M059J (cell line): ENCODE measurements at places on chromosomes 2 and 18. TPM values are rescaled to one million over a fixed set of nuclear protein-coding genes. Genes with fewer than 3 reads are reported as not detected.
A peak's percentile ranks its signal among the peaks of the same experiment; 100 is the strongest.

ORMDL1 gene
- 76.3 and 81.1 TPM in 2 replicates for total RNA-seq

DNA sequence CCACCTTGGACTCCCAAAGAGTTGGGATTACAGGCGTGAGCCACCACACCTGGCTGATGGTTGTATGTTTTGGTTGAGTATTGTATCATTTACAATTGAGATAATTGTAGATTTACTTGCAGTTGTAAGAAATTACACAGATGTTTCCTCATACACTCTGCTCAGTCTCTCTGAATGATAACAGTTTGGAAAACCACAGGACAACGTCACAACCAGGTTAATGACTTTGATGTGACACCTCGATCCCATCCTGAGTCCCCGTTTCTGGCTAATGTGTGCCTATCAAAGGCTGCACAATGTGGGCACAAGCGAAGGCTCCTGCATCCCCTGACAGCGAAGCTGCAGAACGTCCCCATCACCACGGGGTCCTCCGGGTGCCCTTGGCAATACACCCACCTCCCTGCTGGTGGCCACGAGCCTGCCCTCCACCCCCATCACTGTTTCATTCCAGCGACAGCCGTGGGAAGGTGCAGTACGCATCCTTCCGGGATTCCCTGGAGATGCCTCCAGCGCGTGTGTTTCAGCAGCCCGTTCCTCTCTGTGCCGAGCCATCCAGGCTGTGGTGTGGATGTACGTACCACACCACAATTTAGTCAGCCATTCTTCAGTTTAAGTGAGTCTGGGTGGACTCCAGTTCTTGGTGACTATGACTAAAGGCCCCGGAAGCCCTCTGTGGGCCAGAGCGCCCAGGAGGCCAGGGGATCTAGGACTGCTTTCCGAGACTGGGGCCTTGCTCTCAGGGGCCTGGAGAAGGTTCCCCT, 4.3 kb upstream of the PDCD1 start:
- no peak for DNase-seq

DNA sequence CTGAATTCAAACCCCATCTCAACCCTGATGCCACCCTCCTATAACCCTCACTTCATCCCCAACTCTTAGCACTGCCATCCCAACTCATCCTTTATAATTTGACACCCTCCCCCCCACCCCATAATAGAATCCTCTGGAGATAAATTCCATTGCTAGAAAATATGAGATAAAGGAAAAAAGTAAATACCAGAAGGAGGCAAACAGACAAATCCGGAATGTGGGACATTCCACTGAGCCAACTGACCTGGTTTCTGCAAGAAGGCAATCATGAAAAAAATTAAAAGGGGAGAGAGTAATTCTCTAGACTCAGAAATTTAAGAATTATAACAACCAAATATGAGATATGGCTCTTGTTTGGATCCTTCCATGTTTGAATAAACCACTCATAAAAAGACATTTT, 132.4 kb downstream of the CYP26B1 start:
- DNase-seq, result no peak

- no peak for DNase-seq
These were observed 1.2 kb upstream of the SDC1 start for GRCh38 chr2:20226152-20226545.

KRTCAP3 gene
- total RNA-seq, result not detected in 2 replicates

DNA sequence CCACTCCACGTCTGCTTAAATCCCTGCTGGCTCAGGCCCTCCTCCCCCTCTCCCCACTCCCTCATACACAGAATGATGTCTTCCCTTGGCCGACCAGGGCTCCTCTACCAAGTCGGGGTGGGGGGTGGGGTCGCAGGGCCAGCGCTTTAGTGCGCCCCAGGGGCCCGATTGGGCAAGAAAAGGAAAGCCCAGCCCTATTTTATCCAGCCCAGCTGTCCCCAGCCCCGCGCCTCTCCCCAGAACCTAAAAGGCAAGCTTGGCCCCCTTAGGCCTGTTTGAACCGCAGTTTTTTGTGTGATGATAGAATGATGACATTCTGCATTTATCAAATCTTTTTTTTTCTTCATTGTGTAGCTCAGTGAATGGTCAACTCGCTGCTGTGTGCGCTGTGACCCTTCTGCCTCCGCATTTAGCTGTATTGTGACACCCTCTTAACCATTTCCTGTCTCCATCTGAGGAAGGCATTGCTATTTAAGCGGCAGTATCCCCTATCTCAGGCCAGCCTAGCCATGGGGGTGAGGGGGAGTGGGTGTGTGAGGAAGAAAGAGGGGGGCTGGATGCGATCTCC, 231.4 kb downstream of the HAUS1 start:
- DNase-seq, result no peak

DNA sequence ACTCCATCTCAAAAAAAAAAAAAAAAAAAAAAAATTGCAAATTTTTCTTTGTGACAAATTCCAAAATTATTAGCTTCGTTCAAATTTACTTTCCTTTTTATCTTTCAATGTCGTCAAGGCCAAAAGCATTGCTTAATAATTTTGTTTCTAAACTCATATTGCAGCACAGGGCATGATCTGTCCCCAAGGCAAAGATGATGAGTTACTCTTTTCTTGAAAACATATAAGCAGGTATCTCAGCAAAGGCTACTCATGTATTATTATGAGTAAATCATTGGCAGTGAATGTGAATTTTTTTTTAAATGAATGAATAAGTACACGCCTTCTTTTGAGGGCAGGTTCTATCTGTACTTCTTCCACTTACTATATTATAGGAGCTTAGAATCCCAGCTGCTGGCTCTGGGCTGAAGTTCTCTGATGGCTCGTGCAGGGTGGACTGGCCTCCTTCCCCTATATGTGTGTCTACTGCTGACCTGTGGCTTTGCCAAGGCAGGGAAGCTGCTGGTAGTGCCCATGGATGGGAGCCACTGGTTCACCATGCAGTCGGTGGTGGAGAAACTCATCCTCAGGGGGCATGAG, at the start of gene UGT1A7:
UGT1A7 (plus strand) TSS at position 381 of the 579 bp plus-strand sequence; CDS start at position 418, 37 bp downstream.
- DNase-seq, result no peak

DNA sequence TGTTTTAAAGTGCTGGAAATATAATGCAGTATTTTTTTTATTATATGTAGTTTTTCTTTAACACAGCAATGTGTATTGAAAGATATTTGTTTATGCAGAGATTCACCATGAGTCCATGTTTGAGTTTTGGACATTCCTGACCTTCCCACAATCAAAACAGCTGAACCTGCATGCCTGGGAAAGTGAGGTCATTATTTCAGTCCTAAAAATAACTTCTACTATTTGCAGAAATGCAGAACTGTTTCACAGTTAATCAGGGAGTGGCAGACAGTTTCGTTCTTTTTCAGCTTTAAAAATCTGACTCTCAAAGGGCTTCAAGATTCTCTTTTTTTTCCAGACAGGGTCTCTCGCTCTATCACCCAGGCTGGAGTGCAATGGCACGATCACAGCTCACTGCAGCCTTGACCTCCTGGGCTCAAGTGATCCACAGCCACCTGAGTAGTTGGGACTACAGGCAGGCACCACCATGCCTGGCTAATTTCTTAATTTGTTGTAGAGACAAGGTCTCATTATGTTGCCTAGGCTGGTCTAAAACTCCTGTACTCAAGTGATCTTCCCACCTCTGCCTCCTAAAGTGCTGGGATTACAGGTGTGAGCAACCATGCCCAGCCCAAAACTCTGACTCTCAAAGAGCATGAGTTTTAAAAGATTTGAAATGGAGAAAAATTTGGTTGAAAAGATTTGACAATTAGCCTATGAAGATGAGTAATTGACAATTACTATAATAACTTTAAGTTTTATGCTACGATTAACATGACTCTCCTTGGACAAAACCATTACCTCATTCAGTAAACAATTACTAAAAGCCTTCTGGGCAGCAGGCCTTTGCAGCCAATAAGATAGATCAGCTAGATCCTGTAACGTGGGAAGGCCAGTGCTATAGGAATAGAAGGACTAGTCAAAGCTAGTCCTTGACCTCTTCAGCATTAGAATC, 5.0 kb upstream of the MYL12B start:
- peak; percentile 67 for DNase-seq

DNA sequence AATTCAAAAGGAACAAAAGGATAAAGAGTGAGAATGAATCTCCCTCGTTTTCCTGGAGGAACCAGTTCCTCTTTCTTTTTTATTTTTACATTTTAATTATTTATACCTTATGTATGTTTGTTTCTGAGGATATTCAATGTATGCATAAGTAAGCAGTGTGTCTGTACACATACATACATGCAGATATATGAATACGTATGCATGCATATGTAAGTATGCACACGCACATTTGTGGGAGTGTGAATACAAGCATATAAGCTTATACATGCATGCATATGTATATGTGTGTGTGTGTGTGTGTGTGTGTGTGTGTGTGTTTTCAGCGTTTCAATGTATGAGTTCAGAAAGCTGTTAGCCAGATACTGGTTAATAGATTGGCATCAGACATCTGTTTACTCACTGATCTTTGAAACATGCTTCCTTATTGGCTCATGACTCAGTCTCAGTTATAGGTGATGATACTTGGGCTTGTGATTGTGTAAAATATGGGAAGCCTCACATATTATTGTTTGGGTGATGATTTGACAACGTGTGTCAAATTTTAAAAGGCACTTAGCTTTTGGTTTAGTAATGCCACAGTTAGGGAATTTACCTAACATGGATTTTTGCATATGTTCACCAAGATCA, 279.7 kb upstream of the TRIB2 start:
- DNase-seq, result no peak

IL18RAP gene
- not detected in 2 replicates for total RNA-seq

CFC1 gene
- not detected in 2 replicates for total RNA-seq

POTEI gene
- total RNA-seq, result 0.02 TPM in 1 of 2 replicates, not detected in the other

GPR39 gene
- total RNA-seq, result 8.2 and 10.7 TPM in 2 replicates

- no peak for DNase-seq
These were observed 1101.2 kb downstream of the TSN start for GRCh38 chr2:122856696-122857095.

DNA sequence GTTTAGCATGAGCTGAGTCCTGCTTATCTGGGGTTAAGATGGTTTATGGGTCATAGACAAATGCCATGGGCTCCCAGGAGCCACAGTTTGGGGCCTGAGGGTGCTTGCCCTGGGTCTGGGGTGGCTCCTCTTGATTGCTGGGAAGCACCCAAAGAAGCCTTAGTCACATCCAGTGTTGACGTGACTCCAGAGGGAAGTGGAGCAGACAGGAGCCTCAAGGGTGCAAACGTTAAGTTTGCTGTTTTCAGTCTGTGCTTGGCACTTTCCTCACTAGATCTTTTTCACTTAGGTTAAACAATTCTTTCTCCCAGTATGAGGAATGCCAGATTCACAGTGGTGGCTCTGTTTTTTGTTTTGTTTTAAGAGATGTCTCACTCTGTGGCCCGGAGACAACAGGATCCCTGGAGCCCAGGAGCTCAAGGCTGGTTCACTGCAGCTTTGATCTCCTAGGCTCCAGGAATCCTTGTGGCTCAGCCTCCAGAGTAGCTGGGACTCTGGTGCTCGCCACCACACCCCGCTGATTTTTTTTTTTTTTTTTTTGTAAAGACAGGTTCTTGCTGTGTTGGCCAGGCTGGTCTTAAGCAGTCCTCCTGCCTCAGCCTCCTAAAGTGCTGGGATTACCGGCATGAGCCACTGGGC, 251.3 kb downstream of the FAM210A start:
- peak; percentile 61 for DNase-seq

SLC16A14 gene
- total RNA-seq, result 0.42 and 0.81 TPM in 2 replicates

DNA sequence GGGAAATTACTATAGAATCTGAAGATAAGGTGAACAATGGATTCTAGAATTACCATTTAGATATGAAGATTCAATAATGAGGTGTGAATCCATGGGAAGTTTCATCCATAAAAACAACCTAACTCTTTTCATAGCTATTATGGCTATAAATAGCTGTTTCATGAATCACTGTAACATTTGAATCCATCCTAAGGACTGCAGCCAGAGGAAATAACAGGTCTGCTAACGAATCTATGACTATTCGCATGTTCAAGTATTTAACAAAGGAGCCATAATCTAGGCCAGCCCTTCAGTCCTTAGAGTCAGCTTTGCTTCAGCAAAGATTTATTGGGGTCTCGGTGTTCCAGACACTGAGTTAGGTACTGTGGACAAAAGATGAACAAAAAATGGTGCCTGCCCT, 87.1 kb downstream of the MYOM1 start:
- DNase-seq, result peak; percentile 7

- DNase-seq, result no peak
These were observed 34.3 kb upstream of the PXDN start for GRCh38 chr2:1778566-1778965.

GRCh38 chr2:64105670-64106461, 38.4 kb downstream of the PELI1 start:
- DNase-seq, result no peak

GTF2A1L gene
- 0.25 TPM in 1 of 2 replicates, not detected in the other for total RNA-seq

GRCh38 chr2:36902385-36903120, 63.8 kb downstream of the STRN start:
- DNase-seq, result no peak

DNA sequence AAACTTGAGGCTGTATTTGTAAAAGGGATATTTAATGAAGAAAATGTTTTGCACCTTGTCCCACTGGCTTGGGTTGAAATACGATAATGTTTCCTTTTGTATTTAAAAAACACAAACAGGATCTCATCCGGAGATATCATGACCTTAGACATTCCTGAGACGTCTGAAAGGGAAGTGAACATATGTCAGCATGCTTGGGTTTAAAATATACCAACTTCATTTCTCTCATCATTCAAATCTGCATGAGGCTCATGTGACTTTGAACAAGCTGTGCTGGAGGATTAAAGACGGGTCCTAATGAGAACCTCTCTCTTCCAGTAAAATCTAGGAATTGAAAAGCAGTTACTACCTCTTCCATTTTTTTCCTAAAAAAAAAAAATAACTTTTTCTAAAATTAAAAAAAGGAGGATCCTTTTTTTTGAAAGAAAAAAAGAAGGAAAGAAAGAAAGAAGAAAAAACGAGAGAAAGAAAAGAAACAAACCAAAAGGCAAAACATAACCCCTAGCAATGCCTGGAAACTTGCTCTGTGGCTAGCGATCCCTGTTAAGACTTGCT, 106.8 kb upstream of the ZFP36L2 start:
- DNase-seq, result no peak

DNA sequence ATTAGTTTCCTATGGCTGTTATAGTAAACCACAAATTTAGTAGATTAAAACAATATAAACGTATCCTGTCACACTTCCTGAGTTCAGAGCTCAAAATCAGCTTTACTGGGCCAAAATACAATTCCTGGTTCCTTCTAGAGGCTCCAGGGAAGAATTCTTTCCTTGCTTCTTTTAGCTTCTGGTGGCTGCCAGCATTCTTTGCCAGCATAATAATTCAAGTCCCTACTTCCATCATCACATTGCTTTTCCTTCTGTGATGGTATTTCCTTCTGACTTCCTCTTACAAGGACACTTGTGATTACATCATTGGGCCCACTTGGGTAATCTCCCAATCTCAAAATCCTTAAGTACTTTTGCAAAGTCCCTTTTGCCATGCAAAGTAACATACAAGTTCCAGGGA, 40.6 kb downstream of the MOB4 start:
- DNase-seq, result no peak

HOXD13 gene
- total RNA-seq, result 2.1 and 3.6 TPM in 2 replicates

GRCh38 chr2:168424112-168424951, 31.7 kb upstream of the CERS6 start:
- peak; percentile 4 for DNase-seq

CLEC4F gene
- total RNA-seq, result not detected in 2 replicates

- peak; percentile 74 for DNase-seq
These were observed 32.4 kb upstream of the TMEM131 start for GRCh38 chr2:98028101-98028561.

ZC3H8 gene
- 1.6 and 5.2 TPM in 2 replicates for total RNA-seq
